ENCODE measurements at places on chromosomes 2 and 18.

DNA sequence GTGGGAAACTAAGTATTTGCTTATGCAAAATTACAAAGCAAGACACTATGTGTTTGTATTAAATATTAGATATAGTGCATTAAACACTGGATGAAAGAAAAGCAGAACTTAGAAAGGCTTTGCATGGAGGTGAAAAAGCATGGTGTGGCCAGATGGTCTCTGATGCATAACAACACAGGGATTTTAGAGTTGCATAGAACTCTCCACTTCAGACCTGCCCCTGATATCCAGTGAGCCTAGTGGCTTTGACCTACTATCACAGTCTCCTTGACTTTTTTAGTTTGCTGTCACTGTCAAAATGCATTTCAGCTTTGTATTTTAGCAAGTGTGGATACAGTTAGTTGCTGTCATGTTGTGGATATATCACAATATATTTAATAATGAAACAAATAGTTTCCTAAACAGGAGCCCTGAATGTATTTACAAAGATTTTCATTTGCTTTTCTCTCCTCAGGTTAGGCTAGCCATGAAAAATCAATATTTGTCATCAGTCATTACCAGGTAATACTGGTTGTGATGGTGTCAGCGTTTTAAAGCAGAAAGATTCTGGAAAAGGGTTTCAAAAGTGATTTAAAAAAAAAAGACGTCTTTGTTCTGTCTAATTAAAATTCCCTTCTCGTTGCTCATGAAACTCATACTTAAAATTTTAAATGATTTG lies 5.2 kb downstream of the CSRNP3 start:
- DNase-seq, result no peak

GRCh38 chr2:128354726-128355470 lies 36.2 kb upstream of the HS6ST1 start:
- no peak for DNase-seq

- DNase-seq, result no peak
Observed at GRCh38 chr2:241096979-241097378, 5.1 kb downstream of the MTERF4 start.

- DNase-seq, result no peak
Observed at GRCh38 chr2:51290725-51291124, 258.8 kb upstream of the NRXN1 start.

DNA sequence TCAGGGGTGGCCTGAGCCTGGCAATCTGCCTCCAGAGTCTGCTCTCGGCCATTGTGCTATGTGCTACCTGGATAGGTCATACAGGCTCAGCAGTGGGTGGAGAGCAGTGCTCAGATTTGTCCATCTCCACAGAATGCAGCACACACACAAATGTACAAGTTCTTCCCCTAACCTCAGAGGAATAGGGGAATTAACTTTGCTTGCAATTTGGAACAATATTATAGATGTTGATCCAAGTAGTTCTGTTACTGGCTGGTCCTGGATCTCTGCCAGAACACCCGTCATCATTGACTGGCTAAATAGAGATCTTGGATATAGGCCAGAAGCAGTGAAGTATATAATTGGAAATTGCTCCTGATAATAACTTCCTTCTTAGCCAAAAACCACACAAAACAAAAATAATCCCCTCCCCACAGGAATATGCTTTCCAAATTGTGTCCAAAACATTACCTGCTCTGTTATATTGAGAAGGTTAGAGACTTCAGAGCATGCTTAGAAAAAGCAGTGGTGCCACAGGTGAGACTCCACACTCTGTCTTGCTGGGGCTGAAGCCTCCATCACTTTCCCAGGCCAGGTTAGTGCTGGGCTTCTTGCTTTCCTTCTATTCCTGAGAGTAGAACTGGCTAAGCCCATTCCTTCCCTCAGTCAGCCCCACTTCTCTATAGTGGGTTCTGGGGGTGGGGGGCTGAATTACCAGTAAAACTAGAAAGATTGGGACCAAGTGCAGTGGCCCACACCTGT lies 38.8 kb downstream of the NCAPH start:
- DNase-seq, result no peak

DNA sequence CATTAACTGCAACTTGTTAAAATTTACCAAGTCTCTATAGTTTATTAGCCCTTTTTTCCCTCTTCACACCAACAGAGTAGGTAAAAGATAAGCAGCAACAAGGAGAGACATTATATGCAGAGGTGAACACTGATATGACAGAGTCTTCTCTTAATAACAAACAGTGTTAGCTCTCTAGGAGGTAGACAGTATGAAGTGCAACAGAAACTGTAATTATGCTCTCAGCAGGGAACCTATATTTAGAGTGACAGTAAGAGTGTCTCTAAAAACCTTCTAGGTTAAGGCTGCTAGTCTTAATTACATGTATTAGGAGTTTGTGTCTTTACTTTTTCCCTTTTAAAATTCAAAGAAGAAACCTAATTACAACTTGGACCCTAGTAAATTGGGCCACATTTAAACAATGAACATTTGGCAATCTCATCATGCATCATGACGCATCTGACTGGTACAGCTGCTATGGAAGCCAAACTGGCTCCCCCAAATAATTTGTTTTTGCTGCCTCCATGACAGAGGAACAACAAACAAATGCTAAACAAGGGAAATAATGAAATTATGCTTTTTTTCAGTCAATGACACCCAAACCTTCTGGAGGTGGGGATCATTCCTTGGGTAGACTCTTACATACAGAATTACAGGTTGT lies 69.9 kb upstream of the MMADHC start:
- DNase-seq, result no peak

- DNase-seq, result no peak
Observed at GRCh38 chr2:38672445-38673391, 6.8 kb downstream of the GALM start.

DNA sequence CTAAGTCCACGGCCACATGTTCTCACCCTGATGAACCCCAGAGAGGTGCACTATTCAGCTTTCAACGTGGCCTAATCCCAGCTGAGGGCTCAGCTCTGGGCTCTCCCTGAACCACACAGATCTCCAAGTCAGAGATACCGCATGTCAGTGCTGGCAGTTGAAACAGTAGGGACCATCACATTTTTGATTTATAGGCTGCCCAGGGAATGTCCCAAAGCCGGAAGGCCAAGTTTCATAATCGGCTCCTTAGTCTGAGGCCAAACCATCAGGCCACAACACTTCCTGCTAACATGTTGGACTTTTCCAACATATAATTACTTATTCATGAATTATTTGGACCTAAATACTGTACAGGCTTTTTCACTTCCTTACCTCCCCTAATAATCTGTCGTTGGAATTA lies 91.9 kb upstream of the KLHL29 start:
- DNase-seq, result no peak

- DNase-seq, result no peak
Observed at GRCh38 chr2:238722883-238723282, 125.0 kb upstream of the TWIST2 start.

DNA sequence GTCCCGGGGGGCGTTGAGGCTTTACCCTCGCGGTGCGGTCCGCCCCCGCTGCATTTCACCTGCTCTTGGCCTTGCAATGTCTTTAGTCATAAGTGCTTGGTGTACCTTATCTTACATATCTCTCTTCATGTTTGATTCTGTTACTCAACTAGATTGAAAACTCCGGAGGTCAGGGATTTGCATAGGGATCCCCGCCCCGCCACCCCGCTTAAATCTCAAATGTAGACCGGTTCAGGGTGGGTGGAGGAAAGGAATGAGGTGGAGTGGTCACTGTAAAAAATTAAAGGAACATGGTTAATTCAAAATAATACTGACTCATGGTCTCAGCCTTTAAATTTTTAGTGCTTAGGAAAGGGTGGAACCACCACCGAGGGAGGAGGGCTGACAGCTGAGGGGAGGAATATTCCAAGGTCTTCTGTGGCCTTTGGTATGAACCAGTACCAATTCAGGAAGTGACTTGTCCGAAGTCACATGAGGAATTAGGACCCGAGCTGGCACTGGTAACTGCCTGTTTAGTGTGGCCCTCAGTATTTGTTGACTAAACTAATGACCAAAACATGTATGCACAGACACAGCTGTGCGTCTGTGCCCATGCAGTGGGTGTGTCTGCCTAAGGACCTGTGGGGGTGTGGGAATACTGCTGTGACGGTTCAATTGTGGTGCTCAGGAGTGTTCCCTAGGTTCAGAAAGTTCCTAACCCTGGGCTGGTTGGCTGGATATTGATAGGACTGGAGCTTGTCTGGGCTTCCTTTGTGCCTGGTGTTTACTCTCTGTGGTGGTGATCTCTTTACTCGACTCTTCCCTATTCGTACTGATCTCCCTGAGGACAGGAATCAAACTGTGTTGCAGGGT lies 1.0 kb downstream of the PLEKHB2 start:
- DNase-seq, result peak; percentile 58

DNA sequence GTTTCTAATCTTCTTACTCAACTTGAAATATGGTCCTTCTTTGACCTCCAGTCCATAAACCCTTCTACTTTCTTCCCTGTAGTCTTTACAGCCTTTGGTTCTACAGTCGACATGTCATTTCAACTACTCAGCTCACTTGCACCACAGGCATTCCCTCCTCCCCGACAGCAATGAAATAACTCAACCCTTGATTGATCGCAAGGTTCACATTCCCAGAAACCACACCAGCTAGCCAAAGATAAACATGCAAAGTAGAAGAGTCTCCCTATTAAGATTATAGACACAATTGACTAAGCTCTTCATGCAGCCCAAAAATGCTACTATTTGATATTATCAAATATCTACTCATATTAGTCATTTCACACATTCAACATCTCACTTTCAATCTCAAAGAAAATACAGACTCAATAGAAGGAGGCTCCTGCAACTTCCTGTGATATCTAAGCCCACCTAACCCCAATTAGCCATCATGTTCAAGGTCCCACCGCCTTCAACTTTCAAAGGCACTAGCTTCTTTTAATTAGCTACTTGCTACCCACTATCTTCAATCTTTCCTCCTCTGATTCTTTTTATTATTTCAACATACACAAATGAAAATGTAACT lies 50.8 kb downstream of the RTTN start:
- no peak for DNase-seq

DNA sequence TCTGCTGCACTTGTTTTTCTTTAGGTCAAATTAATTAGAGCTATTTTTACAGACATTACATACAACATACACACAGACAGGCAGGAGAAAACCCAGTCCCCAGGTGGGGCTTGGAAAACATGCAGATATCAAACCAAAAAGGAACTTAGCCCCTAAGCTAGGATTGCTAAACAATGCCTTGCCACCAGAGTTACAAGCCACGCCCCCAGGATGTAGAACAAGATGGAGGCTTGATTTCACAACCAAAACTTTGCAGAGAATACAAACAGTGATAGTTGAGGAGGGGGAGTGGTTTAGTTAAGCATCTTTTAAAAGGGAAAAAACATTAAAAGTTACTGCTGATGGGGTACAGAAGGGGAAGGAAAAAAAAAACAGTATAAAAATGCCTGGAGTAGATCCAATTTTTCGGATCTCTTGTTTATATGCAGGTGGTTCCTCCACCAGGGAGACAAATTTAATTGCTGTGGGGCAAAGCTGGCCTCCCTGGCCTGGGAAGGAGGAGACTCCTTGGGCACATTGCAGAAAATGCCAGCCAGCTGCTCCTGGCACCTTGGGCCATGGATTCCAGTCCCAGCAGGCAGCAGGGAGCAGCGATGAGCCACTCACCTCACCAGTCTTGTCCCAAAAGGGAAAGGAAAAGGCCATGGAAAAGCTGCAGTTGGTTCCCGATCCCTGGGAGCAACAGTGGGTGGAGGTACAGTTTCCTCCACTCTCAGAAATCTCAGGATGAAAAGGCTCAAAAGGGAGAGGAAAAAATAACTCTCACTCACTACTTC lies 348.4 kb upstream of the REG3G start:
- no peak for DNase-seq

DNA sequence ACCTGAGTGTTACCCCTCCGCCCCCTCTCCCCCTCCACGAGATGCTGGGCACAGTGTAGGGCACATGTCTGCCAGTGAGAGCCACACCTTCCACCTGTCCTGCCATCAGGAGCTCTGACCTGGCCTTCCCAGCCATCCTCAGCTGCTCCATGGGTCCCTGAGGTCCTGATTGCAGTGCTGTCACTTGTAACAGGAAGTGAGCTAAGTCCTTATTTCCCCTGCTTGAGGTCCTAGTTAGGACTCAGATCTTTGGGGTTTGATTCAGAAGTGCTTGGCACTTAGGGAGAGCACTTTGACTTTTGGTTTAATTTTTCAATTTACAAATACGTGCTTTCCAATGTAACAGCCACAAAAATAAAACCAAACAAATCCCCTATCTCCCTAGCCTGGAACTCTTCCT lies 125.5 kb downstream of the WDSUB1 start:
- no peak for DNase-seq

- DNase-seq, result no peak
Observed at GRCh38 chr18:1102848-1103247, 198.2 kb downstream of the ADCYAP1 start.

DNA sequence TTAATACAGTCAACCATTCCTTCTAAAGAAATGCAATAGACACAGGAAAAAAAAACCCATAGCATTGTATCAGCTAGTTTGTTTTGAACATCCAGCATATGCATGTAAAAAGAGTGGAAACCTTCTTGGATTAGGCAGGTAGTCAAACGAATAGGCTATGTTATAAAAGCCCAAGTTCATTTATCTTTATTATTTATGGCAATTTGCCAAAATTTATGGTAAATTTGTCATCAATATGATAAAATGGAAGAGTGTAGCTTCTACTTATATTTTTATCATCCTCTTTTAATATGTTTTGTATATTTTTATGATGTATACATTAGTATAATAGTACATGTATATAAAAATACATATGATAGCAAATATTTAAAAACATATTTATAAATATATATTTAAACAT lies 23.9 kb downstream of the DSC1 start:
- no peak for DNase-seq

DNA sequence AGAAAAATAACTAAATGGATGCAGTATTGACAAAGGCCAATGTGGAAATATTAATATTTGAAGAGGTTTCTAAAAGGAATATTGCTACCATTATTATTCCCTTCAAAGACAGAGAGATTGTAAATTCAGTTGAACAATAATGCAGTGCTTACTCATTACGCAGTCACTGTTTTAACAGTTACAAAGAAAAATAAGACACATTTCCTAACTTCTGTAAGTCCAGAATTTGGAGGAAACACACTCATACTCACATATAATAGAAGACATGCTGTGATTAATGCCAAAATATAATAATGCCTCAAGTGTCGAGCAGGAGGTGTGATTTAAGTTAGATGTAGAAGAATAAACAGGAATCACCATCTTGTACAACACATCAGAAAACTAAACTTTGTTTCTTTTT lies 389.2 kb downstream of the FBXO15 start:
- DNase-seq, result no peak

GRCh38 chr2:28321426-28321825 lies 71.2 kb upstream of the FOSL2 start:
- DNase-seq, result no peak

- DNase-seq, result no peak
Observed at GRCh38 chr18:79779700-79780190, 18.0 kb upstream of the KCNG2 start.

- DNase-seq, result no peak
Observed at GRCh38 chr2:23418461-23418911, 33.5 kb downstream of the KLHL29 start.

- peak; percentile 81 for DNase-seq
Observed at GRCh38 chr2:73212448-73213176, 1.4 kb upstream of the SMYD5 start.

DNA sequence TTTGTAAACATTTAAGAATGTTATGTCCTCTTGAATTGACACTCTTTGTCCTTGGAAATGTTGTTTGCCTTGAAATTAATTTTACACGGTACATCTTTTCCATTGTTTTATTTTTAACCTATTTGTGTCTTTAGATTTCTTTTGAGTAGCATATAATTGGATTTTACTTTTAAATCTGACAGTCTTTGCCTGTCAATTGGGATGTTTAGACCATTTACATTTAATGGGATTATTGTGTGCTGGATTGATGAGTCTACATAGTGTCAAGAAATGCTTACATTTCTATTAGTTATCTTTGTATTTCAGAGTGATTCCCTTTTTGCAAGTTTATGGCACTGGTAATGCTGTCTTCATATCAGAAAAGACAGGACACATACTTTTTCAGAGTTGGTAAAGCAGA lies 61.5 kb downstream of the BABAM2 start:
- DNase-seq, result no peak
